Stomach (tissue), 19 donors: ENCODE measurements at places on chromosomes 6 and 20.
A peak's percentile ranks its signal among the peaks of the same experiment; 100 is the strongest.

DNA sequence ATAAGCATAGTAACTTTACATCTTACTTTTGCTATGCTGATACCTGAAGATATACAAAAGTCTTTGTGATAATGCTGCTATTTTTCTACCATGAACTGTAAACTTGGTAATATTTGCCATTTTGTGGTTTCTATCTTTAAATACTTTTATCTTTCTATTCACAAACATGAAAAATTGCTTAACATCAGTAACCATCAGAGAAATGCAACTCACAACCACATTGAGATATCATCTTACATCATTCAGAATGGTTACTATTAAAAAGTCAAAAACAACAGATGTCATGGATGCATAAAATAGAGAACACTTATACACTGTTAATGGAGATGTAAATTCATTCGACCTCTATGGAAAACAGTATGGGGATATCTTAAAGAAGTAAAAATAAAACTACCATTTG is 112.0 kb downstream of the TRDN start:
- no peak for DNase-seq

DNA sequence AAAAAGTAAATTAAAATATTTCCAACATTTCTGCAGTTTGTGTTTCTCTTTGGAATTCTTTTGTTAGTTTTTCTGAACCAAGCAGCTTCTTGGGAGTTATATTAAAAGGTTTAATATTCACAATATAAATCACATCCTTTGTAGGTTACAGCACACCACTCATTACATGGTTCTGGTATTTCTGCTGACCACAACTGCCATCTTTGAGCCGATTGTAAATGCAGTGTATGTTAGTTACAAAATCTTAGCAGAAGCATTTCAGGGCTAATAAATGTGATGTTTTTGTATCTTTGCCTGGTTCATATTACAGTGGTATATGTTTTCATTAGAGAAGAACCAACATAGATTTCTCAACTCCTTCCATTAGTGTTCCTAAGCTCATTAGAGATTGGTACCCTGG is 19.1 kb upstream of the TSHZ2 start:
- no peak for DNase-seq

- peak; percentile 61 for DNase-seq
Observed at GRCh38 chr6:138844192-138844591, 48.3 kb downstream of the ECT2L start.

DNA sequence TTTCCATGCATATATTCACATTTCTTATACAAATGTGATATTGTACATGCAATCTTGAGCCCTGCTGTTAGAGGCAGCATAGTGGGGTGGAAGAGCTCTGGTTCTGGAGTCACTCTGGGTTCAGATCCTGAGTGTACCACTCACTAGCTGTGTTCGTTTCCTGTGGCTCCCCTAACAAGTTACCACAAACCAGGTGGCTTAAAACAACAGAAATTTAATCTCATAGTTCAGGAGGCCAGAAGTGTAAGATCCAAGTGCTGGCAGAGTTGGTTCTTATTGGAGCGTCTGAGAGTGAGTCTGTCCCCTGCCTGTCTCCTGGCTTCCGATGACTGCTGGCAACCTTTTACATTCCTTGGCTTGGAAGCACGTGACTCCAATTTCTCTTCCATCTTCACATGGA is 115.6 kb downstream of the MAP3K7 start:
- DNase-seq = no peak

- no peak for DNase-seq
Observed at GRCh38 chr20:59596690-59597089, 7.7 kb upstream of the PHACTR3 start.

GRCh38 chr6:391559-392440 is at the start of gene IRF4:
TSS of gene IRF4 (plus strand) at chr6:391752. CDS start at chr6:393153, 1,401 bp downstream.
- DNase-seq = no peak

GRCh38 chr6:47106721-47107197 is 64.6 kb upstream of the ADGRF1 start:
- DNase-seq = peak; percentile 23

- DNase-seq = peak; percentile 30
Observed at GRCh38 chr6:9398071-9398766, 962.9 kb upstream of the SLC35B3 start.

DNA sequence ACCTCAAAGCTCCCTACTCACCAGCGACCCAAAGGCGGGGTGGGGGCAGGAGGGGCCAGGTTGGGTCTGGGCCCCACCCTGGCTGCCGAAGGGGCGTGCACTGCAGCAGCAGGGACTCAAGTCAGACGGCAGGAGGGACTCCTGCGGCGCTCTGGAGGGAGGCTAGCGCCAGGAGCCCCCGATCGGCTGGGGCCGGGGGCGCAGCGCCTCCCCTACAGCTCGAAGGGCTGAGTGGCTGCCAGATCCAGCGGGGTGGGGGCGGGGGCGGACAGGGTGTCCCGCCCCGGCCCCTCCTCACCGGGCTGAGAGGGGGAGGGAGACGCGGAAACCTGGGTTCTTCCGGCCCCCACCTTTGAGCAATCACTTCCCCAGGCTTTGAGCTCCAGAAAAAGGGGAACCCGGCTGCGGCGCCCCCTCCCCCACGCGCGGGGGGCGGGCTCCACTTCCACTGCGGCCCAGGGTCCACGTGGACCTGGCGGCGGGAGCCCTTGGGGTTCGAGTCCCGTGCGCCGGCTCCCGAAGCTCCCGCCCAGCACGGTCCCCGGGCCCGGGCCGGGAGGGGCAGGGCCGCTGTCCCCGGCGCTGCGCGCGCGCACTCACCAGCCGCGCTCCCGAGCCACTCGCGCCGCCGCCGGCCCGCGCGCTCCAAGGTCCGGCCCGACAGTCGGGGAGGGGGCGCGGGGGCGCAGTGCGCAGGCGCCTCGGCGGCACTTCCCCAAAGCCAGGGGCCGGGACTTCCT is at the start of gene RGS19:
TSS of gene RGS19 (minus strand) at position 246 of the 740 bp plus-strand sequence. CDS start 2,632 bp downstream, outside the sequence.
- DNase-seq = peak; percentile 82

DNA sequence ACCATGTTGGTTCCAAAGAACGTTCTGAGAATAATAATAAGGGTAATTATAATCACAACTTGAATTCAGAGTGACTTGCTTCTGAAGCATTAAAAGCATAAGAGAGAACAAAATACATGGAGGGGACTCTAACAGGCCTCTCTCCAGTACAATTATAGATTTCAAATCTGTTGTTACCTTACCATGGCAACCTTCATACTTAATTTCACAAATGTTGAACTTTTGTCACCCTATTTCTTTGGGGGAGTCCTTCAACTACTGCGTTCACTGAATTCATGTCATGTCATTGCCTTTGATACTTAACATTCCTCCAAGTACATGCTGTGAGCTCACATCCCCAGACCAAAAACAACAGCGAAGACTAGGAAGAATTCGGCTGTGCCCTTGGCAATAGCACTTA is 104.0 kb downstream of the MKKS start:
- DNase-seq = no peak

DNA sequence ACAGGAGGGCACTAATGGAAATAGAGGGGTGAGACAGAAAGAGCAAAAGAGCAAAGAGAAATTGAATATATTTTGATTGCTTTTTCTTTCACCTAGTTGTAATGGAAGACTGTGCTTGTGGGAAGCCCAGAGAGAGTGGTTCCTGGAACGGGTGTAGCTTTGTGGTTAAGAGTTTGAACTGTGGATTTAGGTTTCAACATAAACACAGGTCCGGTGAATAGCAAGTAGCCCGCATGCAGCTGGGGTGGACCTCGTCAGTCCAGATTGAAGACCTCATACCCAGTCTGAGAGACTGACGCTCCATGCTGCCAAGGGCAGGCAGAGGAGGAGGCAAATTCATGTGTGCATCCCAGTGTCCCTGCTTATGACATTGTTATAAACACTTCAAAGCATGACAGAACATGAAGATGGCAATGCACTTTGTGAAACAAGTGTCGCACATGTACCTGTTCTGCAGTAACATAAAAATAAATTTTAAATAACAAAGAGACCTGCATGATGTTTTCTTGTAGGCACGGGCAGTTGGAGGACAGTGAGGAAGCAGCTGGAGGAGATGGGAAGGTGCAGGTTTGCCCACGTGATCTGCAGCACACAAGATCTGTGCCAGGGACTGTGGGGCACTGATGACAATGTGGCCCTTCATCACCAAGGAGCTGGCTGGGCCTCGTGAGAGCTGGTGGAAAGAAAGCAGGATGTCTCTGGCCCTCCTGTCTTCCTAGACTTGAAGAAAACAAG is 220.5 kb upstream of the SSTR4 start:
- DNase-seq = no peak

GRCh38 chr6:85640821-85641220 is 1.9 kb downstream of the SYNCRIP start:
- DNase-seq = peak; percentile 8

DNA sequence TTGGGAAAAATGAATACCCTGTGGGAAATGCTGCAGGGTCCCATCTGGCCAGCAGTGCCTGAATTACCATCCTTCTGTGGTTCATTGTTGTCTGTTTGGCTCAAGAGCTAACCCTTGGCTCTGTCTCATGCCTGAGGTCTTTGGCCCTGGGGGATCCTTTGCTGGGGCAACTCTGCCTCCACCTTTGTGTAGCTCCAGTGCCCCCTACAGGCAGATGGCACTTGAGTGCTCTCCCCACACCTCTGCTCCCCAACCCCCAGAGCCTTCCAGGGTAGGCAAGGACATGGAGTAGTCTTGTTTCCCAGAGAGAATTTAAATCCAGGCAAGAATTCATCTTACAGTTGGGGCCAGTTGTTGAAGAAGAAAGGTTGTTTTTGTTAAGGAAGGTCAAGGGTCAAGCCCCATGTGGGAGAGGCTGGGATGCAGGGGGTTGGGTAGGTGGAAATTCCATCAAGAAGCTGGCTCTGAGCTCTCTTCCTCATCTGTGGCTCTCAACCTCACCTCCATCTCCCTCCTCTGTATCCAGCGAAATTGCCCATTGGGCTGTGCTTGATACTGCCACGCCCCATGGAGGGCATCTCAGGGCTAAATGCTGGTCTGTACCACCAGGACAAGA is 44.2 kb downstream of the ZNF831 start:
- peak; percentile 75 for DNase-seq
